Fibroblast of skin of left biceps (primary cell): ENCODE measurements at places on chromosomes 16 and 17.
A peak's percentile ranks its signal among the peaks of the same experiment; 100 is the strongest.

DNA sequence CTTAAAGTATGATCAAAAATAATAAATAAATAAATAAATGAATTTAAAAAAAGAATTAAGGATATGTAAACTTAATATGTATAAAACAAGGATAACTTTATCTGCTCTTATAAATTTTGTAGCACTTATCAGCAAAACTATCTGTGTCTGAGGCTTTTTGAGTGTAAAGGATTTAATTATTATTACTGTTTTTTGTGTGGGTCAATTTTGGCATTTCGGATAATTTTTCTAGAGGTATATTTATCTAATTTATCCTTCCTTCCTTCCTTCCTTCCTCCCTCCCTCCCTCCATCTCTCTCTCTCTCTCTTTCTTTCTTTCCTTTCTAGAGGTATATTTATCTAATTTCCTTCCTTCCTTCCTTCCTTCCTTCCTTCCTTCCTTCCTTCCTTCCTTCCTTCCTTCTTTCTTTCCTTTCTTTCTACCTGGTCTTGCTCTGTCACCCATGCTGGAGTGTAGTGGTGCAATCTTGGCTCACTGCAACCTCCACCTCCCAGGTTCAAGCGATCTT, 120.8 kb downstream of the ABCA8 start:
- no peak for DNase-seq

DNA sequence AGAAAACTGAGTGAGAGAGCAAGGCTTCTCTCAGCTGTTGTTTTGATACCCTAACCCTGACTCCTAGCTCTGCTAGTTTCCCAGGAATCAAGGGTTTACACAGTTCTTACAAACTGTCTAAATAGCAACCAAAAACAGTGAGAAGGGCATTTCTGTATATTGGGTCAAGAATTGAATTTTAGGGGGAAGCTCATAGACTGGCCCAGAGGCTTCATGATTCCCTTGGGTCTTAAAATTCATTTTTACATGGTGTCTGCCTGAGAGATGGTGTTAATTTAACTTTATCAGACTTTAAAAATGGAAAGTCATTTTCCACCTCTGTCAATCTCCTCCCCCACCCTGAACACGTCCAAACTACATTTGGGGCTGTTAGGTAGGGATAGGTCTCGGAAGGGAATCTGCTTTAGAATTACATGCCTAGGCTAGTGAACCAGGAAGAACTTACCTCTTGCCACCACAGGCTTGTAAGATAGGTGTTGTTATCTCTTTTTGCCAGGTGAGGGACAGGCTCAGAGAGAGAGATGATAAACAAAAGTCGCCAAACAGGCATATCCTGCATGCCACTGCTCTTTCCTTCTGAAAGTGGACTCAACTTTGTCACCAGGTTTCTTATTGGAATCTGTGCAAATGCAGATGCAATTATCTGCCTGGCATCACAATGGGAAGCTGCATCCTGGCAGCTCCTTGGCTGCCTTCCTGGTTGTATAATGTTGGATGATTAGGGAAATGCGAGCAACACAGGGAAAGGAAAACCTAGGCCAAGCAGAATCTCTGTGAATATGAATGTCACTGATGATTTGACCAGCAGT, 3.1 kb downstream of the PHAF1 start:
- no peak for DNase-seq

DNA sequence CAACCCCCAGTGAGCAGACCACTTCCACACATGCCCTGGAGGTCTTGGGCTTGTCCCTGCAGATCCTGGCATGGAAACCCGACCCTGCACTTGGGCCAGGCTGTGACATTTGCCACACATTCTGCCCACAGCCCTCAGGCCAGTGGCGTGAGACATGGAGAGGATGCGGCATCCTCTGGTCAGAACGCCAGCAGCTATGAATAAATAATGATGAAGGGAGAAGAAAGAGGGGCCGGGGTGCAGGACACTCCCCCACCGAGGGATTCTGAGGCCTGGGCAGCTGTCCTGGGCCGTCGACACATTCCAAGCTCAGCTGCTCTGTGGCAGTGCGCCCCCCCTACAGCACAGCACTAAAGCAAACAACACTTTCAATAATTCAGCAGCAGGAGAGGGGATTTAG, 148.8 kb downstream of the ENGASE start:
- no peak for DNase-seq

DNA sequence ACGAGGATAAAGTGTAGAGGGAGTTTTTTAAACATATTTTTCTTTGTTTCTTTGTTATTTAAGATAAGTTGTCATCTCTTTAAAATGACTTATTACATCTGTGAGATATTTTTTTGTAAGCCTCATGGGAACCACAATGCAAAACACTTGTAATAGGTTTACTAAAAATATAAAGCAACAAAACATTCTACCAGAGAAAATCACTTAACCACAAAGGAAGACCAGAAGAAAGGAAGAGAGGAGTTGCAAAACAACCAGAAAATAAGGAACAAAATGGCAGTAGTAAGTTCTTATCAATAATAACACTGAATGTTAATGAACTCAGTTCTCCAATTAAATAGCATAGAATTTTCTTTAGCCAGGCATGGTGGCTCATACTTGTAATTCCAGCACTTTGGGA, 22.9 kb downstream of the DHRS7B start:
- DNase-seq, result no peak

GRCh38 chr16:14464796-14465195, 165.3 kb downstream of the PARN start:
- DNase-seq, result no peak

- no peak for DNase-seq
Observed at GRCh38 chr16:49754495-49755312, 101.2 kb downstream of the ZNF423 start.

GRCh38 chr17:9432934-9433421, 142.6 kb downstream of the STX8 start:
- peak; percentile 54 for DNase-seq

- DNase-seq, result no peak
Observed at GRCh38 chr16:28981517-28981916, 3.3 kb upstream of the LAT start.

DNA sequence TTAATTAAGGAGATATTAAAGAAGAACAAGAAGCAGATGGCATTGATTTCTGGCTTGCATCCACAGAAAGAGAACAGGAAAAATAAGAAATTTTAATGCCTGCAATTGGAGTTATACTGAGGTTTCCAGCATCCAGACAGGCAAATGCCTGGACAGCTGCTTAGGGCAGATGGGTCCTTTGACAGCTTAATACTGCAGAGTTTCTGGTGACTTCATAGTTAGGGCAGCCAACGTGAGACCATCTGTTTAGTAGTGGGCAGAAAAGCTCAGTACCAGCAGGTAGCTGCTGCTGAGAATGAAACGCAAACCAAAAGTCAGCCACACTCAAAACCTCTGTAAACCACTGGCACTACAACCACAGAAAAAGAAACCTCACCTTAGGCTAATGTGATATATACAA, 109.8 kb downstream of the CDK5R1 start:
- DNase-seq, result no peak

GRCh38 chr17:42853968-42854790, 3.2 kb downstream of the AOC3 start:
- no peak for DNase-seq

DNA sequence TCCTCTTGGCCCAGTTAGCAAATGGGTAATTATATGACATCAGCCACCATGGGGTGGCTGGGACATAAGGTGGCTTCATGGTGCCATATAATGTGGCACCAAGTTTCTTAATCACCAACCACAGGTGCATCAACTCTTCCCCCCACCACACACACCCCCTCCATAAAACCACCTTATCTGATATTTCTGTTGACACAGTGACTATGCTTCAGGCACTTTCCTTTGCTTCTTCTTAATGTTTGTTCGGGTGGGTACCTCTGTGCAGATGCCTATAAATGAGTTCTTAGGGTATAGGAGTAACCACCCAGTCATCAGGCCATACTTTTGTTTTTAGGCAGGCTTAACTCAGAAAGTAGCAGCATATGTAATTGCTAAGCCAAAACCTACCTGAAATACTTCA, 29.5 kb downstream of the RNF43 start:
- no peak for DNase-seq

- DNase-seq, result peak; percentile 7
Observed at GRCh38 chr16:57485916-57486857, at the start of gene DOK4. Gene DOK4 (minus strand): TSS chr16:57486493. CDS start chr16:57479507, 6,986 bp downstream.

GRCh38 chr16:70750893-70751467, 50.0 kb downstream of the VAC14 start:
- DNase-seq, result no peak

DNA sequence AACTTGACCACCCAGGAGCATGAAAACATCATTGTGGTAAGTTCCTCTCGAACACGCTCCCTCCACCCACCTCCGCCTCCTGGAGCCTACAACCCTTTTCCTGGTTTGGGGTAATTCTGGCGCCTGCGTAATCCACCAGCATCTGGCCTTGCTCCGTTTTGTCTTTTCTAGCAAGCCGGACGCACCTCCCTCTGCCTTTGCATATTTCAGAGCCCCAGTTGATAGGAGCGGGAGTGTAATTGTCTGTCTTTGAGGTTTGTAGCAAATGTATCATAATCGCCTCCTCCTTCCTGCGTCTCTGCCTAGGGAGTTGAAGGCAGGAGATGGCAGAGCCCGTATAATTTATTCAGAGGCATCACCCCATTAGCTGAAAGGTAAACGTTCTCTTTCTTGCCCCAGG, 121.3 kb upstream of the PLCG2 start:
- DNase-seq, result no peak

- no peak for DNase-seq
Observed at GRCh38 chr16:67967958-67968399, 458 bp downstream of the SLC12A4 start.

- DNase-seq, result no peak
Observed at GRCh38 chr17:48294806-48295361, 135.1 kb downstream of the SKAP1 start.

- no peak for DNase-seq
Observed at GRCh38 chr17:52754838-52755237, 596.3 kb upstream of the CA10 start.

- DNase-seq, result no peak
Observed at GRCh38 chr16:68226116-68226515, 9.8 kb downstream of the ESRP2 start.

DNA sequence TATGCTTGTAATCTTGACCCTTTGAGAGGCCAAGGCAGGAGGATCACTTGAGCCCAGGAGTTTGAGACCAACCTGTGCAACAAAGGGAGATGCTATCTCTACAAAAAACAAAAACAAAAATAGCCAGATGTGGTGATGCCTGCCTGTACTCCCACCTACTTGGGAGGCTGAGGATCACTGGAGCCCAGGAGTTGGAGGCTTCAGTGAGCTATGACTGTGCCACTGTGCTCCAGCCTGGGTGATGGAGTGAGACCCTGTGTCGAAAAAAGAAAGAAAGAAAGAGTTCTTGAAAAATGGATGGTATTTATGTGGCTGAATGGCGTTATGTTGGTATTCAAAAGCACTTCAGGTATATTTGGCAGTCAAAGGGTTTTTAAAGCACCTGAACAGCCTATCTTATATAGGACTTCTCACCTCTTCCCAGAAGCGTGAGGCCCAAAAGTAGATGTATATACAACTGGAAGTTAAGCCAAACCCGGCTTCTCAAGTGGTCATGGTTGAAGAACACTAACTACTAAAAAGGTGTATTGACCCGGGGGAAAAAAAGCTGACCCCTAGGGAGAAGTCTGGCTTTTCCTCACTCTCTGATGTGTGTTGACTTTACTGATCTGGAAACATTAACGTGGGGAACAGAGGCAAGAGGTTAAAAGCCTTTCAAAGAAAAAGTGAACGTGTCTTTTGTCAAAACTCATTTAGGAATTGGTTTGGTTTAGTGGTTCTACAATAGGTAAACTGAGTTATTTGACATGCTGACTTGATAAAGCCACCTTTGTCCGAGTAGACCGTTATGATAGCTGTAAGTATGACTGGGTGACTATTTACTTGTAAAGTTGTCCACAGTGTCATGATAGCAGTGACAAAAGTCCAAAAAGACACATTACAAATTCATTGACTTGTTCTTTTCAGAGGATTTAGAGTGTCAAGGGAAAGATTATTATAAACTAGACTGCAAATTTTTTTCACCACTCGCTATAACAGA, 183.4 kb downstream of the IRX3 start:
- DNase-seq, result no peak

- DNase-seq, result peak; percentile 62
Observed at GRCh38 chr16:69848637-69849545, 86.8 kb downstream of the WWP2 start.

DNA sequence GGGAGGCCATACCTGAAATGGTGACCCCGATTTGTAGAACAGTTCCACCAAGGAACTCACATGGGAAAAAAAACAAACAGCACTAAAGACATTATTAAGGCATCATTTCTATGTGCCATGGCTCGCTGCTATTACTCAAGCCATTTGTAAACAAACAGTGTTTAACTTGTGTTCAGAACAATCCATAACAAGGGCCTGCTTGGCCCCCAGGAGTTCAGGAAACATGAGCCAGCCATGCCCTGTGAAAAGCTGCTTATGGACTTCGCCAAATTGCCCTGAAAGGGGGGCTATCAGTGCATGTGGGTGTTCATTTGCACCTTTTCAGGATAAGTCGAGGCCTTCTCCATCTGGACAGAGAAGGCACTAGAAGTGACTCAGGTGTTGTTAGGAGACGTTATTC, 8.0 kb downstream of the POLR3K start:
- no peak for DNase-seq

DNA sequence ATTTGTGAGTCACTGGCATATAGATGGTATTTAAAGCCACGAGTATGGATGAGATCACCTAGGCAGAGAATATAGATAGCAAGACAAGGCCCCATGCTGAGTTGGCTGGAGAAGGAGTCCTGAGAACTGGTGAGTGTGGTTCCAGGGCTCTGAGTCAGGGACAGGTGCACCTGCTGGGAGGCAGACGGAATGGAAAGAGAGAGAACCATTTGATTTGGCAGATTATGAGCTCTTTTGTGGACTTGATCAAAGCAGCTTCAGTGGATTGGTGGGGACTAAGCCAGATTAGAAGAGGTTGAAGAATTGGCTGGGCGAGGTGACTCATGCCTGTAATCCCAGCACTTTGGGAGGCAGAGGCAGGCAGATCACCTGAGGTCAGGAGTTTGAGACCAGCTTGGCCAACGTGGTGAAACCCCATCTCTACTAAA, 4.3 kb upstream of the C16orf92 start:
- no peak for DNase-seq

DNA sequence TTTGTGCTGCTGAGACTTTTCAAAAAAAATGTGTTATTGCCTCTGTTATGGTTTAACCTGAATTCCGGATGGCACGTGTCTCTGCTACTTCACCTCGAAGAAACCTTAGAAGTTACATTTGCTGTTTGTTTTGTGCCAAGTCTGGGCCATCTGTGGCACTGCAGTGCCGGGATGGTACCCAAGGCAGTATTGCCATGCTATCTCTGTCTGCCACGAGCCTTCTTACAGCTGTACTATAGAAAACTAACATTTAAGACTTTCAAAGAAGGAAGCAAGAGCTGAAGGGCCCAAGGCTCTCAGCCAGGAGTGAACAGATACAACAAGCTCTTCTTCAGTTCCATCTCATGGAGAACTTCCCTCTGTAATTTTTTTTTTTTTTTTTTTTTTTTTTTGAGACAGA, 73.7 kb upstream of the NOL11 start:
- no peak for DNase-seq

- DNase-seq, result no peak
Observed at GRCh38 chr17:71522383-71522782, 598.4 kb upstream of the SOX9 start.

GRCh38 chr17:39400547-39401411, 647 bp downstream of the FBXL20 start:
- no peak for DNase-seq

GRCh38 chr17:977166-977565, 2.4 kb downstream of the NXN start:
- no peak for DNase-seq

- DNase-seq, result no peak
Observed at GRCh38 chr17:58291246-58291645, 10.5 kb upstream of the MPO start.

- DNase-seq, result no peak
Observed at GRCh38 chr17:16934133-16934795, 37.7 kb downstream of the TNFRSF13B start.

GRCh38 chr17:57834146-57834741, 15.6 kb downstream of the MRPS23 start:
- DNase-seq, result no peak
